ENCODE measurements at places on chromosomes 11 and 22.

DNA sequence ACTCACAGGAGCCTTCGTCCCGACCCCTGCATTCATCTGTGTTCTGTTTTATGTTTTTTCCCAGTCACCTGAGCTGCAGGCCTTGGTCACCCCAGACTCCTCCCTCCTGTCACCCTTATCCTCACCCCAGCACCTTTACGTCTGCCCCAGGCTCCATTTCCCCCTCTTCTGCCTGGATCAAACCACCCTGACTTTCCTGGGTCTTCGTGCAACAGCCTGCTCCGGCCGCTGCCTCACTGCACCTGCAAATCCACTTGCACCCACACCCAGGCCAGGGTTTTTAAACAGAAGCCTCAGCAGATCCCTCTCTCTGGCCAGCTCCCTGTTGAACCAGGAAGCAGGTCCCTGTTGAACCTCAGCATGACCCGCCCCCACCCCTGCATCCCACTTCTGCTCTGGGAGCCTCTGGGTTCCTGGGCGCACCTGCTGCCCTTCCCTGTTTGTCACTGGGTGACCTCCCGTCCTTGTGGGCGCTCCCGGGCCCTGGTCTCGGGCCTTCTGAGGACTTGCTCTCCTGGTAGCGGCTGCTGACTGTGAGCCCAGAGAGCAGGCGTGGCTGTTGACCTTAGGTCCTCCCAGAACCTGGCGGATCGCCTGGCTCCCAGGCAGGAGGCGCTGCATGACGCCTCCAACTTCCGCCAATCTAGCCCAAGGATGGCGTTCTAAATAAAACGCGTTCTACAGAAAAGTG, 12.8 kb downstream of the MAPK8IP2 start:
- DNase-seq = no peak

DNA sequence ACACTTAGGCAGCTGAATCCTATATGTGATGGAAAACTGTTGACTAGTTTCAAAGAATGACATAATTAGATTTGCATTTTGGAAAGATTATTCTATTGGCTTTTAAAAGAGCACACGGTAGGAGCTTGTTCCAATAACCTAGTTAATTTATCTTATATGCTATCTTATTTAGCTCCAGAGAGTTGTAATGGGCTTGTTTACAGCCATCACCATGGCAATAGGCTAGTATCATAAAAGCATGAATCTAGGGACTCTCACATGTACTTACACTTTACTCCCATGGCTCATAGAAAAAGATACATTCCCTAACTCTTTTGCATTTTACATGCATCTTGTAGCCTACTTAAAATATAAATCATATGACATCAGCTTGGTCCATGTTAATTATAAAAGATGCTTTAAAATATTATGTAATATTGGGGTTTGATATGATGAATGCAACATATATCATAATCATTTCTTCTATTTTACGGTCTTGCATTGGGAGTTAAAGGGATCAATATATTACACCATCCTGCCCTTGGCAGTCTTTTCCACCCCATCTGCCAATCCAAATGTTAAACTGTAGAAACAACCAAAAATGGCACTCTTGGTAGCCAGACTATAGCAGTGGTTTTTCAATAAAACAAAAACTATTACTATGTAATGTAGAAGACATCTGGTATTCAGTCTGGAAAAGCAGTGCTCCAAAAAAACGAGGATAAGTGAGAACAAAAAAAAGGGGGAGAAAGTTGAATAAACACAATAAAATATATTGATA, 2254.0 kb downstream of the LRRC4C start:
- no peak for DNase-seq

DNA sequence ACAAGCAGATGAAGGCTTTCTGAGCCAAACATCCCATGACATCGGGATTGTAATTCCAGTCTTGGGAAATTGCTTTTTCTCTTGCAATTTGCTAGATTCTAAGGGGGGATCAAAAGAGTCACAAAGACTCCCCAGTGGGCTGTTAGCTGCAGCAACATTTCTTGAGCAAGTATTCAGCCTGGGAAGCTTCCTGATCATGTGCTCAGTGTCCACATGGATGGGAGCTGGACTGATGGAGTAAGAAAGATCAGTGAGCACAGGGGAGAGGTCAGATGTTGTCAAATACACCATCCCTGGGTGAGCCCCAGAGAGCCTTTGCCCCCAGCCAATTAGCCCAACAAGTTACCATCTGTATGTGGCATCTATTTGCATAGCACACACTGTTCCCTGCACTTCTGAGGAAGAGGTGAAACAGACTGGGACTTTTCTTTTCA, 10.2 kb upstream of the GRK3 start:
- no peak for DNase-seq

DNA sequence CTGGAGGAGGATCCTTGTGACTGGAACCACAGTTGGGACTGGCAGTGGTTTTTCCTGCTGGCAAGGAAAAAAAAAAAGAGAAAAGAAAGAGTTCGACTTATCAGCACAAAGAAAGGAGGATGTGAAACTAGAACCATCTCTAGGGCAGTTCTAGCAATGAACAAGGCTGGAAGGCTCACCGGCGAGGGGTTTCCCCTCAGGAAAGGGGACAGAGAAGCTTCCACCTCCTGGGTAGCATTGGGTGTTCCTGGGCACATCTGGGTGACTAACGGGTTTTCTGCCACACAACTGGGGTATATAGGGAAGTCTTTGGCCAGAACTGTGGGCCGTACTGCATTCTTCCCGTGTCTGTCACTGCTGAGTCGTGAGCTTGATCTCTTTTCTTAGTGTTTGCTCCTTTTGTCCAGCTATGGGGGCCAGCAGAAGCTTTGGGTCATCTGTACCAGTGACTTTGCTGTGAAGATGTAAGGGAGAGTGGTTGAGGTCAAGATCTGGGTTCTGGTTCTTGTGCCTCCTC, 109.4 kb upstream of the OR4B1 start:
- DNase-seq = peak; percentile 72

- no peak for DNase-seq
Observed at GRCh38 chr11:24900514-24900913, 403.7 kb downstream of the LUZP2 start.

GRCh38 chr11:94151903-94152677, 23.4 kb downstream of the PANX1 start:
- DNase-seq = peak; percentile 49

- DNase-seq = no peak
Observed at GRCh38 chr11:1871531-1871930, 18.6 kb downstream of the LSP1 start.

DNA sequence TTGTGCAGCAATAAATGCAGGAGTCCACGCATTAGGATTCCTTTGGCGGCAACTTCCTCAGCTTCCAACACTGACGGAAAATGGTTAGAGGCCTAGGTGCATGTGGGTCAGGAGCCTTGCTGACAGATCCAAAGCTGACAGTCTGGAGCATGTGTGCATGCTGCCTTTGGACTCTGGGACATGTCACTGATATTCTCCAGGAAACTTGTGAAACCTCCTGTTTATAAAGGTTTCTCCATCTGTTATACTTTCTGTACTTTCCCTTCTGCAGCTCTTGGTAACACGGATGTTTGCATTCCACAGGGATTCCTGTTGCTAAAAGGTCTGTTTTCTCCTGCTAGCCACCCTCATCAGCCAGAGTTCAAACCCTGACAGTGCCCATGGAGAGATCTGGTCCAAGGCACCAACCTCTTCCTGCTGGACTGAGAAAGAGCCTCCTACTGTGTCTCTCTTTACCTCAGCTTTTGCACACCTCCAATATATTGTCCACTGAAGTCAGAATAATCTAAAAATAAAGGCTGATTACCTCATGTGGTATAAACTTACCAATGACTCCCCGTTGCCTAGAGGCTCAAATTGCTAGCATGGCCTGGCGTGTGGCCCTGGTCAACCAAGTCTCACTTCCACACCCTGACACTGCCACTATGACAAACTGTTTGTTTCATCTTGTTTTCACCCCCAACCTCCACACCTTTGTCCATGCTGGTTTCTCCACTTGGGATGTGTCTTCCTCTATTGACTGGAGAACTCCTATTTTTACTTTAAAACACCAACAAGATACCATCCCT, 31.1 kb upstream of the LYVE1 start:
- no peak for DNase-seq

DNA sequence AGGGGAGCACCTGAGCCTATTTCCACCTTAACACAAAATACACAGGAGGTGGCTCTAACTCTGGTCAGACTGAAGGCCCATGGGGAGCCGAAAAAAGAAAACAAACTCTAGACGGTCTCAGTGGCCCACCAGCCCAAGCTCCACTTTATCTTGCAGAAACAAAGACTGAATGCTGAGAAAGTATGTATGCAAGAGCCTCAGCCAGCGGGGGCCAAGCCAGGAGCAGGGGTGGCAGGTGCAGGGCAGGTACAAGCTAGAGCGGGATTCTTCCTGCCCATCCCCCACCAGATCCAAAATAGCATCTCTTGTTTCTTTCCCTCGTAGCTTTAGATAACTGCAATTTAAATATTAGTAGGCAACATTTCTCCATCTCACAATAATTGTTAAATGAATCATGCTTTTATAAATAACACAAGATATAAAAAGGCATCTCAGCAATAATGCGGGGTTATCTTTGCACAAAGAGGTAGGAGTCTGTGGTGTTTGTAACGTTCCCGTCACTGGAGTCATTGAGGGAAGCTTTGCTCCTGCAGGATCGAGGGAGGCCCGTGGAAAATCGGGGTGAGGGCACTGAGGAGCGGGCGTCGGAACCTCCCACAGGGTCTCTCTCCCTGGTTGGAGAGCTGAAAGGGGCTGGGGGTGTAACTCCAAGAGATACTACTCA, 418.0 kb downstream of the SHANK2 start:
- DNase-seq = no peak

- no peak for DNase-seq
Observed at GRCh38 chr11:18696638-18697225, 1.8 kb upstream of the TMEM86A start.

- DNase-seq = no peak
Observed at GRCh38 chr11:125390946-125391345, 105.1 kb downstream of the FEZ1 start.

GRCh38 chr11:128938156-128938885, 4.3 kb downstream of the TP53AIP1 start:
- no peak for DNase-seq

DNA sequence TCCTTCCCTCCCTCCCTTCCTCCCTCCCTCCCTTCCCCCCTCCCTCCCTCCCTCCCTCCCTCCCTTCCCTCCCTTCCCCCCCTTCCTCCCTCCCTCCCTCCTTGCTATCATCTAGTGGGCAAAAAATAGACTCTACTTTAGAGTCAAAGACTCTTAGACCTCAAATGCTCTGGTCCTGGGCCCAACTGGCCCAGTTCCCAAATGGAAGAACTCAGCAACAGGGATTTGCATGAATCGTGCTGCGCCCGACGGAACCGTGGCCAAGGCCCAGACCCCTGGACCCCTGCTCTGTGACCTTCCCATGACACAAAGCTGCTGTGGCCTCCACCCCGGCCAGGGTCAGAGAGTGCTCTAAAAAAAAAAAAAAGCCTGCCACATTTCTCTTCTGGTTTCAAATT, 97.4 kb downstream of the WNT7B start:
- DNase-seq = no peak

DNA sequence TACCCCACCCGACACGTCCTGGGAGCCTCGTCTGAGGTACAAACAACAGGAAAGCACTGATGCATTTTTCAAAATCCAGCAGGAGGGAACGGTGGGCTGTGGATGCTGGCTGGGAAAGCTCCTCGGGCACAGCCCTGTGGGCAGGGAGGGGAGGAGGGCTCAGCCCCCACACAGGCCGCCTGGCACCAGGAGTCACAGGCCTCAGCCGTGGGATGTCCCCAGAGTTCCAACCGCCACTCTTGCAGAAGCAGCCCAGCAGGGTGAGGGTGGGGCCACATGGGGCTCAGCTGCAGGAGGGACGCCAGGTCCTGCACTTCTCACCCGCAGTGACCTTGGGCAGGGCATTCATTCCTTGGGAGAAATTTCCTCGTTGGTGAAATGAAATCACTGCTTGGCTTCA, 274.6 kb downstream of the BRD1 start:
- DNase-seq = no peak

DNA sequence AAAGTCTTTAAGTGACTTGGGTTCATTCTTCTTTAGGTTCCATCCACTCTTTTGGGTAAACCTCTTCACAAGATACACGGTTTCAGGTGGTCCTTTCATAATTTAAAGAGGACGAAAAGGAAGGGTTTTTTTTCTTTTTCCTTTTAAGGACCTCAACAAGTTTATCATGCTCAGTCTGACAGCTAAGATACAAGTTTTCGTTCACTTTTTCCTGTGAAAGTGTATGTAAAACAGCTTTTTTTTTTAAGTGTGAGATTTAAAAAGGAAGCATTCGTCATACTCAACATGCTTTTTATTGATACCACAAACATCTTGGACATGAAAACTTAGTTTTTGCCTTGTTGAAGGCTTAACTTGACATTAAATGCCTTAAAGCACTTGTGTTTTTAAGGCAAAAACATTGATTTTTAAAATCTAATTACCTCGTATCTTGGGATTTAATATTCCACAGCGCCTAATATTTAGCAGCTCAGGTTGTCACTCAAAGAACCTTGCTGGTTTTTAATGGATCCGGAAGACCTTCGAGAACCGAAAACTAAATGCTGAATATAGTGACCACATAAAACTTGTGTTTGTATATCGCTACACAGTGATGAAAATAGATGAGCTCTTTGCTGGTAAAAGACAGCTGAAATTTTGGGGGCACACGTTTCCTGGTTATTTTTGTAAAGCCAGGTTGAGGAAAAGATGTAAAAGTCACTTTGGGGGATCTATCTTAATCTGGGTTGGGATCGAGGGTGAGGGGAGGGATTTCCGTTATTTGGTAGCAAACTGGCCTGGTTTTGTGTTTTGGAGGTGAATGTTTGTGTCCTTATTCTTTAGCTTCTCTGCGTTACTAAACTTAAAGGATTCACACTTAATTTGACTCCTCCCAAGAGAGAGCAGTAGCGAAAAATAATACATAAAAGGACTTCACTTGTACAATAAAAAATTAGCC, 2.3 kb downstream of the PCF11 start:
- no peak for DNase-seq

GRCh38 chr22:35192129-35192918, 65.0 kb upstream of the HMGXB4 start:
- DNase-seq = no peak

GRCh38 chr22:29541845-29542244, 11.7 kb downstream of the THOC5 start:
- DNase-seq = no peak

DNA sequence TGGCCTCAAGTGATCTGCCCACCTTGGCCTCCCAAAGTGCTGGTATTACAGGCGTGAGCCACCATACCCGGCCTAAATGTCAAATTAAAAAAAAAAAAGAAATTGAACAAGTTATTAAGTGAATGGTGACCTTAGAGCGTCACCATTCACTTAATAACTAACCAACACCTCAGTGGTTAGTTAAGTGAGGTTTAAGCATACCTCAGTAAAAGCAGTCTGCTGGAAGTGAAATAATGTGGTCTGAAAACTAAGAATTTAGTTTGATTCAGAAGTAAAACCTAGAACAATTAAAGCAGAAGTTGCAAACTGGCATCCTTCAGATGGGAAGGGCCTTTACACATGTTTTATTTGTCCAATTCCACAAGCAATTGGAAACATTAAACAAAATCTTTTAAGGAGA, 71.5 kb downstream of the FCHSD2 start:
- DNase-seq = no peak

GRCh38 chr11:18000760-18001159, 12.1 kb downstream of the SERGEF start:
- DNase-seq = no peak
